ENCODE measurements at places on chromosomes 6 and 20.

DNA sequence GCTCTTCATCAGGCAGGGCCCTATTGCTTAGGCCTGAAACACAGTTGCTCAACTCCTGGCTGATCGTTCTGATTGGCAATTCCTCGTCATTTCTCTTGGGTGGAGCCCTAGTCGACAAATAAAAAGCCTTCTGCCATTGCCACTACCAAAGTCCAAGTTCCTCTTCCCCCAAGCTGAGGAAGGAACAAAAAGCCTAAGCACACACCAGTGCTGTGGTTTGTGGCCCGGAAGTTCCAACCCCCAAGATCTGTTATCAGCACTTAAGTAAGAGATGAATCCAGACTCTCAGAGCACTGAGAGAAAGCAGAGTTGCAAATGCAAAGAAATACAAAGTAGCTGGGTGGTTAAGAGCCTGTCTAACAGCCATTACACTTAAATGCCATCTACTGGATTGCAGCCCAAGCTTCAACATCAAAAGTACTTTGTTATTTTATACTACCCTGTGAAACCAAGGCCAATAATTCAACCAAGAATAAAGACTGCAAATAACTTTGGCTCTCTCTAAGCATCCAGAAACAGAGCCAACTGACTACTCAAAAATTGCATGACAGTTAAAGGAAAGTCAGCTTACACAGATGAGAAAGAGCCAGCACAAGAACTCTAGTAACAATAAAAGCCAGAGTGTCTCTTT is 1024.0 kb downstream of the GRIK2 start:
- DNase-seq: no peak

DNA sequence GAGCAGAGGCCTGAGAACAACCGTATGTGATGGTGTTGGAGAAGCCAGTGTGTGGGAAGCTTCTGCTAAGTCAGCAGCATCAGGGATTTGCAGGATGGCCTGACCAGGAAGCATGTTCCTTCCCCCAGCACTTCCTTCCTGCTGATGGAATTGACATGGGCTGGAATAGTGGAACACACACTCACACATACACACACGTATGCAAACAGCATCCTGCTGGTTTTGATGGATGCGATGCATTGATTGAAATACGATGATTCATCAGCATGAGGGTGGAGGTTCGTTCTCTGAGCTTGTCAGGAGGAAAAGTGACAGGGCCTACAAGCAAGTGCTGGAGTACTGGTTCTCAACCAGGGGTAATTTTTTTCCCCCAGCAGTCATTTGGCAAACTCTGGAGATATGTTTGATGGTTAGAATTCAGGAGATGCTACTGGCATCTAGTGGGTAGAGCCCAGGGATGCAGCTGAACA is 229.1 kb downstream of the NFATC2 start:
- no peak for DNase-seq

GRCh38 chr6:123804014-123804786 is 535 bp downstream of the NKAIN2 start:
- no peak for DNase-seq

DNA sequence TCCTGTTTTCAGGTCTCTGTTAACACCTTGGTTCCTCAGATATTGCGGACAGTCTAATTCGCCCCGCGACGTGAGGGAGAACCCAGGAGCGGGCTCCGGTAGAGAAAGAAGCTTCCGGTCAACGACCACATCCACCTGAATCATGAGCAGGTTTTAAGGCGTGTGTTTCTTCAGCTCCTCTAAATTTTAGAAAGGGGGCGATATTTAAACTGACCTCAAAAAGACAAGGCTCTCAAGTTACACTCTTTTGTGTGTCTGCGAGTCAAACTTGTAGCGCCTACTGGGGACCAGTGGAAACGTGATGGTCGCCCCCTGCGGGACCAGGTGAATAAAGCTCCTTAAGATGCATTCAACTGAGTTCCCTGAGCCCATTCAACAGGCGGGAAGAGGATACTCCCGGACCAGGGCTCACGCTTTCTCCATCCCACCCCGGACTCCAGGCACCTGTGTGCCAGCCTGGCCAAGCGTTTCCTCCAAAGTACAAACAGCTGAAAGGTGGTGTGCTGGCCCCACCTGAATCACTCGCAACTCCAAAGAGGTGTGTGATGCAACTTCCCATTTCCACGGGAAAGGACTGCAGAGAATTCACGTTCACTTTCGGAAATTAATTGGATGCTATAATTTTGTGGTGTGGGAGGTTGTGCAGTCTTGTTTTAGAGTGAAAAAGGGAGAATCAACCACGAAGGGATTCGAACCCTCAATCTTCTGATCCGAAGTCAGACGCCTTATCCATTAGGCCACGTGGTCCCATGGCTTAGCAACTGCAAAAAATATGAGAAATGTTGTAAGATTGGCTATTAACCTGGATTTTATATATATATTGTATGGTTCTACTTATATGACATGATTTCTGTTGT is 17.0 kb downstream of the GPX5 start:
- no peak for DNase-seq

GRCh38 chr6:138289739-138290138 is 71.4 kb upstream of the PBOV1 start:
- no peak for DNase-seq

- DNase-seq: no peak
Measured at GRCh38 chr6:39835821-39836295, 43.7 kb downstream of the DAAM2 start.

GRCh38 chr6:74213995-74214394 is 518.0 kb downstream of the CD109 start:
- no peak for DNase-seq

DNA sequence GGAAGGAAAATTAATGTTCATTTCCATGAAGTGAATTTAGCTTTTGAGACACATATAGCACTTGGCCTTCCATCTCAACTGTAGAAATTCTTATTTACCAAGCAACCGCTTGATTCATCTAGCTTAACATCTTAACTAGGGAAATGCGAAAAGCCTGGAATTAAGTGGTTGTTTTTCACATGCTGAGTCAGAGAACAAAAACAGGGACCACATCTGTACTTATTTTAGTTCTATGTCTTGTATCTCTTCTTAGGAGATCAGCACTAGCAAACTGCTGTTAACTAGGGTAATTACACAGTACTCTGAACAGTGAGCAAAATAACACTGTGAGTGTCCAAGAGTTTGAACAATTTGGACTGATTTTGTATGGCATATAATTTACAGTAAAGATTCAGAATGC is 590.9 kb upstream of the NRSN1 start:
- DNase-seq: no peak

- no peak for DNase-seq
Measured at GRCh38 chr20:61252601-61253263, 671 bp downstream of the CDH4 start.

DNA sequence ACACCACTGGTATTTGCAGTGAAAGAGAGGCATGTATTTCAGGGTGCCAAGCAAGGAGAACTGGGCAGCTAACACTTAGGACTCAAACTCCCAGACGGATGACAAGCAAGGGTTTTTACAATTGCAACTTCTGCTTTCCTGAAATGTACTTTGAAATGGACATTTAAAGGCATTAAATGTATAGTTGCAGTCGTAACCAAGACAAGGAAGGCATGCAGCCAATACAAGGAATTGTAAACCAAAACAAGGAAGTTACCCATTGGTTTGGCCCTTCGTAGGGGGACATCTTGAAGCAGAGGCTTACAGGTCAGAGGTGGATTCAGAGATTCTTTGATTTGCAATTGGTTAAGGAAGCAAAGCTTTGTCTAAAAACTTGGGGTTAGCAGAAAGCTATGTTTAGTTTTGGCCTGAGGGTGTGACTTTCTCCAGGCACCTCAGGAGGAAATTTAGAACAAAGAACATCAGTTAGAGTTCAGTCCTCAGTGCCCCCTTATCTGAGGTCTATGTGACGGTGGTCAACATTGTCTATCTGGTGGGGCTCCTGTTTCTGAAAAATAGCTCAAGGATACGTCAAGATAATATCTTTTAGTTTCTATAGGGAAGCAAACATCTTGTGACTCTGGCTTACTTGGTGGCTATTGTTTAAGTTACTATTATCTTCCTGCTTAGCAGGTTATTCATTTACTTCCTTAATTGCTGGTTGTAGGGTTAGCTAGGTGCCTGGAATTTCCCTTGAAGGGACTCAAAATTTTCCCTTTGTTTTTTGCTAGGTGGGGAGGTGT is 266.0 kb downstream of the CD83 start:
- DNase-seq: no peak

GRCh38 chr6:168088161-168089053 is 9.4 kb upstream of the FRMD1 start:
- DNase-seq: no peak

GRCh38 chr6:148846778-148847761 is 100.2 kb downstream of the UST start:
- DNase-seq: no peak

GRCh38 chr20:44914924-44915323 is 5.1 kb downstream of the PABPC1L start:
- no peak for DNase-seq

- no peak for DNase-seq
Measured at GRCh38 chr6:1525364-1526038, 84.2 kb upstream of the FOXC1 start.

DNA sequence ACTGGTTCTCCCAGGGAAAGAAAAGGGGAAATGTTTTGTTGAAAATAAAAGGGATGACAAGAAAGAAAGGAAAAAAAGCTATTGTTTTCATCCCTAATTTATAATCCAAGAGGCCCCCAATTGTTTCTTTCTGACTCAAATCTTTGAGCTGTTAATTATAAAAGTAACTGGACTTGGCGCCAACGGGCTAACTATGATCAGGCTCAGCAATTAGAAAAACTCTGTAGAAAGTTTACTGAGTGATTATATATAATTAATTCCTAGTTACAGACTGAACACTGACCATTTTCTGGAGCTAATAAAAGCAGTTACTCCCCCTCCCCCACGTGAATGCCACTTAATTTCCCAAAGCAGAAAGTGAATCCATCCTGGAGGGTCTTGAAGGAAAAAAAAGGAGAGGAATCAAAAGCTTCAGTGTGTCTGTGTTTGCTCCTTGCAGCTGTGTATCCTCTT is 3.2 kb downstream of the ZMYND8 start:
- DNase-seq: no peak

- no peak for DNase-seq
Measured at GRCh38 chr20:7392542-7393206, 547.6 kb downstream of the HAO1 start.

- DNase-seq: no peak
Measured at GRCh38 chr6:70538376-70538775, 28.4 kb upstream of the SDHAF4 start.

GRCh38 chr20:56718816-56719215 is 89.7 kb downstream of the TFAP2C start:
- no peak for DNase-seq

- DNase-seq: no peak
Measured at GRCh38 chr6:68859233-68859632, 224.2 kb downstream of the ADGRB3 start.

- DNase-seq: no peak
Measured at GRCh38 chr6:41900861-41901260, 5.7 kb upstream of the USP49 start.

DNA sequence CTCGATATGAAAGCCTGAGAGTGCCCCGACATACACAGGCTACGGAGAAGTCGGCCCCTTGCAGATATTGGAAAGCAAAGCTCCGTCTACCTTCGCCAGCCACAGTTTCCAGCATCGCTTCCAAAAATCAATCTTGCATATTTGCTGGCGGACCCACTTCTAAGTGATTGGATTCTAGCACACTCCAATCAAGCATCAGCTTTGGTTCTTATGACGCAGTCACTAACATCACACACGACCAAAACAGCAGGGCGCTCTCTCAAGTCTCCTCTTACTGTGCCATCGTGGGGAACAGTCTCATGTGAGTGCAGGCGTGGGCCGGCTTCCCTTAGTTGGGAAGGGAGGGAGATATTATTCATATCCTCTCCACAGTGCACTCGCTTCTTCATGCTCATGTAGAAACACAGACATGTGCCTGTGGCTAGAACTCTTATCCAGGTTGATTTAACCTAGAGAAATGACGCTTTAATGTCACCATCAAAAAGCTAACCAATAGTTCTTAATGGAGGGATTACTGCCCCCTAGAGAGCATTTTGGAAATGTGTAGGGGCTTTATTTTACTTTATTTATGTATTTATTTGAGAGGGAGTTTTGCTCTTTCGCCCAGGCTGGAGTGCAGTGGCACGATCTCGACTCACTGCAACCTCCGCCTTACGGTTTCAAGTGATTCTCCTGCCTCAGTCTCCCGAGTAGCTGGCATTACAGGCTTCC is 229.8 kb downstream of the SOD2 start:
- DNase-seq: no peak

- DNase-seq: no peak
Measured at GRCh38 chr6:144690666-144691065, 405.5 kb downstream of the UTRN start.

- DNase-seq: no peak
Measured at GRCh38 chr6:119026822-119027221, 51.6 kb downstream of the FAM184A start.

DNA sequence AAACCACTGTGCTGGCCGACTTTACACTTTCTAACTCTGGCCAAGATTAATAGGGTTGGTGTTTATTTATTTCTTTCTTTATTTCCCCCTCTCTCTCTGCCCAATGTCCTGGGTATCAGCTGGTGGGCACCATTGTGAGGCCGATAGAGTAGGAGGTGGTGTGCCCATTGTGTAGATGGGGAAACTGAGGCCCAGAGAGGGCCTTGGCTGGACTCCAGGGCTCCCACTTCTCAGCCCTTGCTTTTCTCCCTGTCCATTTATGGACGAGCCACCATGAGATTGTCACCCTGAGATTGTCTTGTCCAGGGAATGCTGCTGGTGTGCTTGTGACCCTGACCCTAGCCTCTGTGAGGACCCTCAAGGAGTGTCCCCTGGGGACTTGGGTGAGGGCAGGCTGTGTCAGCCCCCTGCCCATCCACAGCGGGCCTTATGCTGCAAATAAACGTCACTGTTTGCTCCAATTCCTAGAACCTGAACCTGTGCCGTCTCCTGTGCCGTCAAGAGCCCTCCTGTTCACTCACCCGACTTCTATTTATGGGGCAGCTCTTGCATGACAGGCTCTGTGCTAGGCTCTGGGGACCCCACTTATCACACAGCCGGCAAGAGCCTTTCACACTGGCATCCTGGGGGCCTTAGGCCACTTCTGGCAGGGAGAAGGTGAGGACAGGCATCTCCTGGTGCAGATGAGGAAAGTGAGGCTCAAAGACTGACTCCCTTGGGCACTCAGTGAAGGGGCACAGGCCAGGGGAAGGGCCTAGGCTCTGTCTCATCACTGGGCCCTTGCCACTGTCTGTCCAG is 24.8 kb downstream of the SUN5 start:
- no peak for DNase-seq

All from effector memory CD4-positive, alpha-beta T cell (primary cell).